Stimulated activated CD4-positive, alpha-beta T cell treated with anti-CD3 and anti-CD28 coated beads, TNF-alpha, amount 100 ng/mL, for 1 hour (primary cell): ENCODE measurements at places on chromosomes 7 and 10.

DNA sequence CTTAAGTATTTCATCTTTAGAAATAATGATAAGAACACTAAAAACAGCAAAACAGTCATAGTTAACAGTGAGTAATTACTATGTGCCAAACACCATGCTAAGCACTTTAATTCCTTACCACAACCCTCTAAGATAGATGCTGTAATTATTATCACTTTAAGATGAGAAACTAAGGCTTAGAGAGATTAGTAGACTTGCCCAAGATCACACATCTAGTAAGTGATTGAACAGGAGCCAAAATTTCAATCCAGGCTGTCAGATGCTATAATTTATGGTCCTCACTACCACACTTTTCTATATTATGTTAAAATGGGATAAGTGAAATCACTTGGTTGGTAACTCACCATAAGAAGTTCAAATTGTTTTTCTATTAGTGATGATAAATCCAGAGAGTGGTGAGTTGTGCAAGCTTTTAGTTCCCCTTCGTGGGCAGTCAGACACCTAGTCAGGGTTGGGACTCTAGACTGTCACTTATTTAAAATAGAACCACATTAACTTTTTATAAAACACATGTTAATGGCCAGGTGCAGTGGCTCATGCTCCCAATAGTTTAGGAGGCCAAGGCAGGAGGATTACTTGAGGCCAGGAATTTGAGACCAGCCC, 85.9 kb upstream of the GATA3 start:
- DNase-seq, result no peak

GRCh38 chr10:78909221-78909620, 159.5 kb upstream of the ZMIZ1 start:
- DNase-seq, result no peak

GRCh38 chr7:94507962-94508361, 1.6 kb upstream of the CASD1 start:
- DNase-seq, result no peak

DNA sequence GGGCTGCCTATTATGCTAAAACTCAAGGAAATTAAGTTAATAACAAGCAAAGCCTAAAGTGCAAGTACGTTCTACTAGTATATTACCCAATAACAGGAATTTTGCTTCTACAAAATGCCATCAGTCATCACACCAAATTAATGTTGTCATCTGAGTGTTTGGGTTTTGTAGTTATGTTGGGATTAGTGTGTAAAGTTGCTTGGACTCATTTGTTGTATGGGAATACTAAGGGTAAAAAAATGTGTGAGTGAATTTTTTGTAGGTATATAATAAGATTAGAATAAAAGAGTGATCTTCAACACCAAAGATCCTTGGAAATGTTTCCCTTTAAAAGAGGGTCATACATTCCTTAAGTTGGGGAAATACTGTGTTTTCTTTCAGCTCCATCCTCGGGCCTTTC, 38.6 kb downstream of the NRP1 start:
- no peak for DNase-seq

DNA sequence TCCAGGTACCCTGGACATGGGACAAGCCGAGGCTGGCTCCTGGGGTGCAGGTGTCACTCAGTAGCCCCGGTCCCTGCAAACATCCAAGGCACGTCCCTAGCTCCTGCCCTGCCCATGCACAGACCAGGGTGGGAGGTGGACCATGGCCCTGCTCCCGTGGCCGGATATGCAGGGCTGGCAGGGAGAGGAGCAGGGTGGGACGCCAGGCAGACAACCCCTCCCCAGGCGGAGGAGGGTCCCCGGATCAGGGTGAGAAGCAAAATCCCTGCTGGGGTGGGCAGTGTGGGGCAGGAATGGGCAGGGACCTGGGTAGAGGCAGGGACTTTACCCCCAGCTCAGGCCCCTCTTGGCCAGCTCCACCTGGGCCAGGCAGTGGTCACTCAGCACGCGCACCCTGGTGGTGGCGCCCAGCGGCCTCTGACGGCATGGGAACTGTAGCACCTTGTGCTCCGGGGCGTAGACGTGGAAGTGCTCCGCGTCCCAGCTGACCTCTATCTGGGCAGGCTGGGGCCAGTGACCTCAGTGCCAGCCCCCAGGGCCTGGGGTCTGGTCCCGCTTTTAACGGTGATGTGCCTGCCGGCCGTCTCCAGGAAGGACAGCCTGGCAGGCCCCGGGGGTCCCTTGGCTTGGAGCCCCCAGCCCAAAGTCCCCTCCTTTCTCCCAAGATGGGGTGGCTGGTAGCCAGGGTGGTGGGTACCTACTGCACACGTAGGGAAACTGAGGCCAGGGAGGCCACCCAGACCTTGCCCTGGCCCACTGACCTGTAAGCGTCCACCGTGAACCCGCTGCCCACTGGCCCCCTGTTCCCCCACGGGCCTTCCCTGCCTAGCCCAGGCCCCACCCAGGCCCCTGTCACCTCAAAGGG, 1.2 kb downstream of the GRIFIN start:
- DNase-seq, result no peak
